ENCODE measurements at places on chromosomes 12 and 14.

- DNase-seq = peak; percentile 64
These were observed 27.4 kb upstream of the DDHD1 start for GRCh38 chr14:53180272-53181221.

DNA sequence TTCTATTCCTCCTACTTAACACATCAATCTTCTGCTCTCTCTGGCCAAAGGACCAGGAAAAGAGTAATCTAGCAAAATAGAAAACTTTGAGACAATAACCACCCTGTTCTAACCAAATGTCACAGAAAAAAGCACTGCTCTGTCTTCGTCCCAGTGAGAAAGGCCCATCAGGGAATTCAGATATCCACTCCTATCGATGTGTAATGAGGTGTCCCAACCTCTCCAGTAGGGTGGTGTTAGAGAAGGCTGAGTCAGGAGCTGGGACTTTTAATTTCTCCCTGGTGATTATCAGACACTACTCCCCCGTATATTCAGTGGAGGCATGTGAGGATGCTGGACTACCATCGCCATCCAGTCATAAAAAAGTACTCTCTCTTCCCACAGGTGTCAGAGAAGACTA, 130.3 kb downstream of the TMTC3 start:
- no peak for DNase-seq

GRCh38 chr14:39432619-39433451, 602 bp upstream of the FBXO33 start:
- peak; percentile 56 for DNase-seq

DNA sequence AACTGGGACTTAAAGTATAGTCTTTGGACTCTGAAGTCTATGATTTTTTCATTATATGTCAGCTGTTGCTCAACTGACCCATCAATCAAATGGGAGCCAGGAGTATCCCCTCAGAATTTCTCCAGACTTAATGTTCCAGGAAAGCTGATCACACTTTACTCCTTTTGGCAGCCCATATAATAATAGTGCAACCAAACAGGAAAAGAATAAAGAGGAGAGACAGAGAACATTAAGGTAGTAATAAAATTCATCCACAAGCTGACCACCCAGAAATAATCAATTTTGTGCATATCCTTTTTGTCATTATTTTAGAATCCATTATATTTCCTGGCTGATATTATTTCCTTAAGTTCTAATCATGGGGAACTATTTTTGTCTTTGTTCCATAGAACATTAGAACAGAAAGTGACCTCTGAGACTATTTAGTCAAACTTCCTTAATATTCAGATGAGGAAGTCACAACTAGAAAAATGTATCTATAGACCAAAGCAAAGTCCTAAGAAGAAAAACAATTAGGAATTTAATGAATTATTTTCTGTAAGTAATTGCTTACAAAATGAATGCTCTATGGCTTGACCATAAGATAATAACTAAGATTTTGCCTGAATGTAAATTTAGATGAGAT, 238.1 kb upstream of the SEL1L start:
- DNase-seq = no peak

- no peak for DNase-seq
These were observed 88.8 kb upstream of the DYRK2 start for GRCh38 chr12:67559751-67560150.

GRCh38 chr12:131027876-131028586, 74.3 kb downstream of the ADGRD1 start:
- no peak for DNase-seq

GRCh38 chr12:111846016-111846415, 4.0 kb downstream of the MAPKAPK5 start:
- DNase-seq = no peak

DNA sequence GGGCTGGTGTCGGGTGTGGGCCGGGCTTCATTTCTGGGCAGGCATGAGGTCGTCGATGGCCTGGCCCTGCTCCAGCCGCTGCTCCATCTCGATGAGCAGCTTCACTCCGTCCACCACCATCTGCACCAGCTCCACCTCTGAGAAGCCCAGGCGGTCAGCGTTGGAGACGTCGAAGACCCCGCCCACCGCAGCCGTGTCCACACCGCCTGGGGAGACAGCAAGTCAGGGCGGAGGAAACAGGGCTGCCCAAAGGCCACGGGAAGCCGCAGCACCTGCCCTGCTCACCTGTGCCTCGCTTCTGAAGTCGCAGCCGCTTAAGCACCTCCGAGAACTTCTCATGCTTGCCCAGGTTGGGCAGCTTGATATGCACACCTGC, 2.8 kb downstream of the CKB start:
- no peak for DNase-seq

DNA sequence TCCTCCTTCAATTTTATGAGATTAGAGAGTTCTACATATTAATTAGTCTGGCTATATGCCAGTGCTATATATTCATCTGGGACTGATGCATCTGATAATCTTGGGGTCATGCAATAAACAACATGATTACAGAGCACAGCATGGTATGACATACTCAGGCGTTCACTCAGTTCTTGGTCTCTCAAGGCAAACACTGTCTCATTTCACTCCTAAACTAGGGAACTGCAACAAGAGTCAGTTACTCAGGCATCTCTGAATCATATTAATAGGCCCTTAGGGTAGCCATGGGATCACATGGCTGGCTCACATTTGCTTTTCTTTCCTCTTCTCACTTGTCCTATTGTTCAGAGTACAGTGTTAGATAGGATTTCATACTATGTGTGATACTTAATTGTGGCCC, 91.8 kb upstream of the TMEM260 start:
- DNase-seq = peak; percentile 13

DNA sequence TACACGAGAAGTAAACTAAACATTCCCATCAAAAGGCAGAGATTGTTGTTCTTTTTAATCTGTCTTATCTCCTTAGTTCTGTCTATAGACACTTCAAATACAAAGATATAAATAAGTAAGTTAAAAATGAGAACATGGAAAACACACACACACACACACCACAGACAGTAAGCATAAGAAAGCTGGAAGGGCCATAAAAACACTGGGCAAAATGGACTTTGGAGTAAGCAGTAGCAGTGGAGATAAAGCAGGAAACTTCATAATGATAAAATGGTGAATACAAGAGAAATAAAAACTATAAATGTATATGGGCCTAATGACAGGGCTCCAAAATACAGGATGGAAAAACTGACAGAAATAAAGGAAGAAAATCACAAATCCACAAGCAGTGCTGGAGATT, 32.6 kb downstream of the KICS2 start:
- no peak for DNase-seq

DNA sequence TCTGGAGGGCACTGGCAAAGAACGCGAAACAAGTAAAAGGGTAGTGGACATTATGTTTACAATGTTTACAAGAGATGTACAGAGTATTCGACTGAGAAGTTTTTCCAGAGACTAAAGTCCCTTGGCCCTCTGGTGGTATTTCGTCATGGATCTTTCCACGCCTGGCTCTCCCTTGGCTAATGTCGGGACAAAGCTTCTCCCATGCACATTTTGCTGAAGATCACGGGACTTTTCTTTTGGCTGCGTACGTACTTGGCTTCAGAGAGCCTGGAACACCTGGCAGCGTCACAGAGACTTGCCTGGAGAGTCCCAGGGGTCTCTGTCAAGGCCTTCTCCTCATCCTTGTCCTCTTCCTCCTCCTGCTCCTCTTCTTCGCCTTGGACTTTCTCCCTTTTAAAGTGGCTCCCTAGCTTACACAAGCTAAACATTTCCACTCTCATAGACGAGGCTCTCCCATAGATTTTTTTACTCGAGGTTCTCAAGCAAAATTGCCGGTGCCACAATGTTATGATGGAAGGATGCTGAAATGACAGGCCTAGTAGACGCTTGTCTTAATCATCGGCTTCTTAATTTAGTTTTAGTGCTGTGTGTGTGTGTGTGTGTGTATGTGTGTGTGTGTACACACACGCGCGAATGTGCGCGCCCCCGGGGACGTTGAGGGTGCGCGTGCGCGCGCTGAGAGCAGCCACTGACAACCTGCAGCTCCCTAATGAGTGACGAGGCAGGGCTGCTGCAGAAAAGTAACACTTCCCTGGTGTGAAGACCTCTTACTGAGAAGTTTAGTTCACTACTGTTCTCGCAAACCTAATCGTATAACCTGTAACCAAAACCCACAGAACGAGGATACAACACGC, 4.9 kb upstream of the FOXG1 start:
- DNase-seq = no peak

GRCh38 chr12:96084624-96085023, 49.2 kb upstream of the LTA4H start:
- DNase-seq = no peak

- no peak for DNase-seq
These were observed 461.7 kb downstream of the GXYLT1 start for GRCh38 chr12:41683023-41683422.

- peak; percentile 50 for DNase-seq
These were observed 480.4 kb downstream of the DIO2 start for GRCh38 chr14:79730953-79731352.

DNA sequence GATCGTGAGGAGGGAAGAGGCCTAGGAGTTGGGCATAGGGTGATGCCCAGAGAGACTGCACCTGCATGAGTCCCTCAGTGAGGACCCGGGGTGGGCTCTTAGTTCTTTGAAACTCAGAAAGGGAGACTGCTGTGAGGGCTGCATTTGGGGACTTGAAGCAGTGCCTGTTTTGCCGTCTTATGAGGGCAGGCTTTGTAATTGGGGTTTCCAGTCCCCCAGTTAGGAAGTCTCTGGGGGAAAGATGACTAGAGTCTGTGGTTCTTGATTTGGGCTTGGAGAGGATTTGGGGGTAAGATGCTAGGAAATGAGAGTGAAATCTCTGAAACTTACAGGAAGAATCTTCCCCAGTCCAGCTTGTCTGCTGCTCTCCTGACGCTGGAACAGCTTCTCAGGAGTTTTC, 99.6 kb downstream of the ARF6 start:
- no peak for DNase-seq

DNA sequence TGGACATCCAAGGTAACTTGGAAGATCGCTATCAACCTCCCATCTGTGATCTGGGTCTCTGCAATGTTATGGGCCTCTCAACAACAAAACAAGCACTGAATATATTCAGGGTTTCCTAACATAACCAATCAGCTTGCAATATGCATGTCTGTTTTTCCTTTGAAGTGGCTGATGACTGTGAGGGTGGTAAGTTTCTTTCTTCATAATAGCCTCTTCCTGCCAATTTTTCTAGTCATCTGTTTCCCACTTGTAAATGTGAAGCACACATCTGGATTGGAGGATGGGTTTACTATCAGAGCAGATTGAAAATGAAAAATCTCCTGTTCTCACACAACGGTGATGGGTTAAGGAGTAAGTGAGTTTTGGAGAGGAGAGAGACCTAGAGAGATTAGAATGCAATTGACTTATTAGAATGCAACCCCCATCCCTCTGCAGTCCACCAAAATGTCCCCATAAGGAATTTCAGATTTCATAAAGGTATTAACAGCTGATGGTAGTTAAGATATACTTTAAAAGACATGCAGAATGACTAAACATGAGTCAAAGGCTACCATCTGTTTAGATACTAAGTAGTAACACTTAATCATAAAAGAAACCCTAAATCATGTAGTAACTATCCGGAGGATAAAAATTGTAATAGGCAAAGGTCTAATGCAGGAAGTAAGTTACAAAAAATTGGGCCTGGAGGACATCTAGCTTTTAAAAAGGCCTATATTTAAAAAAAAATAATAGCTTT, 58.4 kb upstream of the SAV1 start:
- peak; percentile 58 for DNase-seq

GRCh38 chr14:65850429-65851135, 438.1 kb downstream of the FUT8 start:
- no peak for DNase-seq

DNA sequence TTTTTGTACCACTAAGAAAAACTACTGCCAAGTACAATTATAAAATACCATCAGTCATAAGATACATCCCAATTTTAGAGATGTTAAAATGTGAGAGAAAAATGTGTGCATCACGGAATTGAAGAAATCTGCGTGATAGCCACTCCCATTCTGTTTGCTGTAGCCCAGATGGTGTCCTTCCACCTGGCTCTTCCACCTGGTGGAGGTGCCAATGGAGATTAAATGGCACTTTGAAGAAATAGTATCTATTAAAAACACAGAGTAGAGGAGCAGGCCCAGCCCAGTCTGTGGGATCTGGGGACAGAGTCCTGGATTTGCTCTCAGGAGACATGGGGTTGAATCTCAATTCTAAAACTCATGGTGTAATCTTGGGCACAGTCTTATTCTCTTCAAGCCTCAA, 35.5 kb downstream of the TSPAN11 start:
- DNase-seq = no peak

DNA sequence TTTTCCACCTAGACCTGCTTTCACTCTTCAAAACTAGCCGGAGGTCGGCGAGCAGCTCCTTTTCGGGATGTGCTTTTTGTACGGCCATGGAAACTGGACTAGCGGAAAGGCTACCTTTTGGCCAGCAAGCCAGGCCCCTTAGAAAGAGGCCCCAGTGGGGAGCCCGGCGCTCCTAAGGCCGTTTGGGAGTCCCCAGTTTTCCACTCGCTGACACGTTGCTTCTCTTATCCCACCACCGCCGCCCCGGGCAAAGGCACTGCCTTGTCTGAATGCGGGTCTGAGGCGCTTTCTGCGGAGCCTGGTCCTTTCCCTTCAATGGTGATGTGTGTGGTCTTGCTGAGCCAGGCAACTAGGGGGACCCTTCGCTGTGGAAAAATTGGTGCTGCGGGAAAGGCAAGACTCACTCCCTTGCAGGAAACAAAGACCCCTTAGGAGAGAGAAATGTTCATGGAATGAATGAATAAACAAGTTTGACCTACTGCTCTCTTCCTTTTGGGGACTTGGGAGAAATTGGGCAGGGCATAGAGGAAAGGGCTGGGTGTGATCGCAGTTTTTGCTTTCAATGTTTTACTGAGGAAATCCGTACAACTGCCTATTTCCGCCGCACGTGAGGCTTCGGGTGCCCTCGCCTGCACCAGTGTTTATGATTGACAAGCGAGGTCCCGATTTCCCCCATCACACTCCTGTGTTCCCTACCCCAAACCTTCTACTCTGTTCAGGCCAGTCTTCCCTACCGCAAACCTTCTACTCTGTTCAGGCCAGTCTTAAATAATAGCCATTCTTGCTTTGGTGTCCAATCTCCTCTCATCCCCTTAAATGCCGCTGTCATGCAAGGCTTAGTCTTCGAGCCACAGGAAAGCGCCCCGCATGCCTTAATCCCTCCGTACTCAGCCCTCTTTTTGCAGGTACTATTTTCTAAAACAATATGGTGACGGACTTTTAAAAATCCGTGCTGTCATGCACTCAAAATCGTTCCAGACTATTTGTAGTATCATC, 1.0 kb upstream of the SLC38A2 start:
- DNase-seq = peak; percentile 73

DNA sequence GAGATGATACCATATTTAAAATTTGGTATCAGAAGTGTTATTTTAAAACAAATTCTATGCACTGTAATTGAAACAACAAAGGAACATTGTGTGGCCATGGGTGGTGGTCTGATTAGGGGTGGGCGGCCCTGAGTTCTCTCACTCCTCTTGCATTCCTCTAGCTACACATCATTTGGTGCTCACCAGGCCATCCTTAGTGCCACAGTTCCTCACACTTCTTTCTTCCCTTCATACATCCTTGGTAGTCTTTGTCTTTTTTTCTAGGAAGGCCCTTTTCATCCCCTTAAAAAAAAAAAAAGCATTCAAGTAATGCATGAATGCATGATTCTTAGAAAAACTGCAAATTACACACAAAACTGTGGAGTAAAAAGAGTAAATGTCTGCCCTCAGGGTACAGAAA, 2.4 kb upstream of the MANSC4 start:
- no peak for DNase-seq
